ENCODE measurements at places on chromosomes 4 and X.

GRCh38 chr4:145090380-145090779, 7.6 kb downstream of the ANAPC10 start:
- DNase-seq, result no peak

DNA sequence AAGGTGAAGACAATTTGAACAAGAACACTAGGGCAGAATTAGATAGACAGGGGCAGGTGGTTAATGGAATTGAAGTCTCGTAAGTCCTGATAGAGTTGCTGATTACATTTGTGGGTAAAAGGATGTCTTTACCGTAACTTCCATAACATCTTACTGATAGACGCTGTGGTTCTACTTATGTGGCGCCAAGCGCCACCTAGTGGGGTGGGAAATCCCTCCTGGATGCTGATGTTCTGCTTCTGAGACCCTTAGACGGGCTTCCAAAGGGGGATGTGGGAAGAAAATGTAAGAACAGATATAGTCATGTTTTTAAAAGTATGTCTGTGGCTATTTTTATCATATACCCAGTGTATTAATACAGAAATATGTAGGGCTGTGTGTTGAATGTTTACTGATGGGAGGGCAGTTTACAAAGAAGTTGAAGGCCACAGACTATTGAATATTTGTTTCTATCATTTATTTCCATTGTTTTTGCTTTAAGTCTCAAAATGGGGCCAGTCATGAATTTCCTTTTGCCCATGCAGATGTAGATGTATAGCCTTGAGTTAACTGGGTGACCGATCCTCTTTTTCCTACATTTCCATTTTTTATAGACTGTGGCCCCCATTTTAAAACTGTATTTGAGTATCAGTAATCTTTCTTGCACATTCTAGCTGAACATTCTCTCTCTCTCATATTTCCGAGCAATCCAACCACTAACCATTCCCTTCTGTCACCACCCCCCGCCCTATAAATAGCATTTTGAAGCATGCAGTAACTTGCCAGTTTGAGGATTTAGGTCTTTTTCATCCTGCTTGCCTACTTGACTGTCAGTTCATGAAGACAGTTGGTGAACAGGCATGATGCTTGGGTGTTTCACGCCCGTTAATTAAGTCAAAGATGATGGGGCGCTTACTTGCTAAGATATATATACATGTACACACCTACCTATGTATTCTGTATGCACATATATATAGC, 12.1 kb upstream of the TLR8 start:
- peak; percentile 6 for DNase-seq

DNA sequence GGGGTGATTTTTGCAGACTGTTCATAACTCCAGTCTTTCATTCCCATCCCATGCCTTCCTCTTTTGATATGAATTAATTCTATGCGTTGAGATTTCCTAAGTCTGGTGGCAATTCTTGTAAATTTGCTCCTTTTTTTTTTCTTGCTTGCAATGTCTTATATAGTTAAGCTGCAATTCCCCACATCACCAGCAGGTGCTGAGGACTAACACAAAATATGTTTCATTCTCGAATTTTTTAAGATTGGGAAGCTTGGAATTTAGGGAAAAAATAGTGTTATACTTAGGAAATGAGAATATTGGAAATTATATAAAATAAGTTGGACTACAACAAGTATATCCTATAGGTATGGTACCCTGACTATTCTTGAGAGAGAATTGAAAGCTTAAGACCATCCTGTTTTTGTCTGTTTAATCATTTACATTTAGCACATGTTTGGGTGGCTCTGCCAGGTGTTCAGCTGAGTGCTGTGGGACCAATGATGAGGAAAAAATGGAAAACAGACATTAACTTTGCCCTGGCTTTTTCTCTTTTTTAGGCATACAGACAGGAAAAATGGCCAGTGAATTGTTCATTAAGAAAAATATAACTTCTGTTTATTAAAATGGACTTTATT, 30.2 kb downstream of the AFF2 start:
- no peak for DNase-seq

GRCh38 chr4:163356104-163356503, 12.4 kb downstream of the NPY5R start:
- DNase-seq, result no peak

DNA sequence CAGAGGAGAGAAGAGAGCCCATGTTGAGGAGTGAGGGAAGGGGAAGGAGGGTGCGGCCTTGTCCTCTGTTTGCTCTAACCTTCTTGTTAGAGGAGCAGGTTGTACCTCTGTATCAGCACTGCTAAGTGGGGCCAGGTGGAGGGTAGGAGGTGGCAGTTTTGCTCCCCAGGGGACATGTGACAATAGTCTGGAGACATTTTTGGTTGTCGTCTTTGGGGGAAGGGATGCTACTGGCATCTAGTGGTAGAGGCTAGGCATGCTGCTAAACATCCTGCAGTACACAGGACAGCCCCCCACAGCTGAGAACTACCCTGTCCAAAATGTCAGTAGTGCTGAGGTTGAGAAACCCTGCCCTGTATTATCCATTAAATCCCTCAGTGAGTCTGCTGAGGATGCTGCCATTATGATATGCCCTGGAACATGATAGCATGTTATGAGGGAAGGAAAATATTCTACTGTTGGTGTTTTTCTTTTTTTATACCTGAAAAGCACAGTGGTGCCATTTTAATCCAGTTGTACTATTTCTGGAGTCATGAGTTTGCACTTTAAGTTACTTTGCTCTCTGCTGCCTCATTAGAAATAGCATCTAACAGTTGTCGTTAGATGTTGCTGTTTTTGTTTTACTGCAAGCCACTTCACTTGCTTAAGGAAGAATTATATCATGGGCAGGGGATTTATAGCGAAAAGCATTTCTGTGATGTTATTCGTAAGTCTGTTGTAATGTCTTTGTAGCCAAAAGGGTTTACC, 90.6 kb downstream of the LRP2BP start:
- no peak for DNase-seq

DNA sequence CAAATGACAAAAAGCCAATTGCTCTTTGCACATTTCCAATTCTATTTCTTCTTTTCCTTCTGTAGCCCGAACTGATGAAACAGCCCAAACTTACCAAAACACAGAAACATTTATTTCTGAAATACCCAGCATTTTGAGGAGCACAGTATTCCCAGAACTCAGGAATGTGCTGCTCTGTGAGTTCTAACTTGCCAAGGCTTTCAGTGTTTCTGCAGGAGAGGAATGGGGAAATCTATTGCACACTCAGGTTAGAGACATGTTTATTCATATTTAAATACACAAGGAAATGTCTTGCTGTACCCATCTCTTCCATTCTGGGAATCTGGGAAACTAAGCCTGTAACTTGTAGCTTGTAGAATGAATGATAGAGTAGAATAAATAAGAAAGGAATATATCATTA, 10.7 kb downstream of the TMPRSS11D start:
- no peak for DNase-seq

GRCh38 chrX:28108186-28108945, 127.1 kb upstream of the DCAF8L1 start:
- DNase-seq, result no peak

DNA sequence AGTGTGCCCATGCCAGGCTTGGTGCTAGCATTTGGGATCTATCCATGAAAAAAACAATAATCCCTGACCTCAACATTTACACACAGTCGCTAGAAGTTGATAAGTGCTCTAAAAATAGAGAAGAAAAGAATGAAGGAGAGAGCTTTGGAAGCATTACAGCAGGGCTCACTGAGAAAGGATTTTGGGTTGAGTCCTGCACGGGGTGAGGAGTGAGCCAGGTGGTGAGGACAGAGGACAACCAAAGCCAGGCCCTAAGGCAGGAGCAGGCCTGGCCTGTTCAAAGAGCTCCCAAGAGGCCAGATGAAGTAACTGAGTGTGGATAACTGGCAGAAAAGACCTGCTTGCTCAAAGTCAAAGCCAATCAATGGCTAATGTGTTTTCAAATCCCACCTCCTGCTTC, 20.7 kb upstream of the PROM1 start:
- DNase-seq, result no peak

- DNase-seq, result no peak
Measured at GRCh38 chrX:13386636-13387035, 66.8 kb upstream of the ATXN3L start.

- DNase-seq, result no peak
Measured at GRCh38 chr4:25937801-25938200, 23.8 kb downstream of the SMIM20 start.

Data from activated T-helper 1 cell treated with anti-CD3 and anti-CD28 coated beads, Interleukin-2, amount 50 U/mL, for 16 hours (primary cell).